ENCODE measurements at places on chromosomes 7 and 10.
A peak's percentile ranks its signal among the peaks of the same experiment; 100 is the strongest.

- DNase-seq = no peak
These were observed 28.5 kb downstream of the DNAJB9 start for GRCh38 chr7:108598153-108598552.

- DNase-seq = no peak
These were observed 109.2 kb downstream of the SND1 start for GRCh38 chr7:127761196-127761595.

GRCh38 chr7:112143136-112143535 is 63.1 kb downstream of the DOCK4 start:
- DNase-seq = no peak

GRCh38 chr10:122338609-122339441 is 35.7 kb upstream of the PLEKHA1 start:
- DNase-seq = no peak

- DNase-seq = no peak
These were observed 217.3 kb downstream of the GPR158 start for GRCh38 chr10:25392132-25392531.

DNA sequence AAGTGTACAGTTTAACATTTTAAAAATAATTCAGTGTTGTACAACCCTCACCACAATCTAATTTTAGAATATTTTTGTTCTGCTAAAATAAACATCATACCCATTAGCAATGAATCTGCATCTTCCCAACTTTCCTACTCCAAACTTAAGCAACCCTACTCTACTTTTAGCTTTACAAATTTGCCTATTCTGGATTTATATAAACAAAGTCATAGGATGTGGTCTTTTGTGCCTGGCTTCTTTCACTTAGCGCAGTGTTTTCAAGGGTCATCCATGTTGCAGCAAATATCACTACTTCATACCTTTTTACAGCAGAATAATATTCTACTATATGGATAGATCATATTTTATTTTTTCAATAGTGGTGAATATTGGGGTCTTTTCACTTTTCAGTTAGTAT is 18.9 kb downstream of the CALML3 start:
- DNase-seq = no peak

DNA sequence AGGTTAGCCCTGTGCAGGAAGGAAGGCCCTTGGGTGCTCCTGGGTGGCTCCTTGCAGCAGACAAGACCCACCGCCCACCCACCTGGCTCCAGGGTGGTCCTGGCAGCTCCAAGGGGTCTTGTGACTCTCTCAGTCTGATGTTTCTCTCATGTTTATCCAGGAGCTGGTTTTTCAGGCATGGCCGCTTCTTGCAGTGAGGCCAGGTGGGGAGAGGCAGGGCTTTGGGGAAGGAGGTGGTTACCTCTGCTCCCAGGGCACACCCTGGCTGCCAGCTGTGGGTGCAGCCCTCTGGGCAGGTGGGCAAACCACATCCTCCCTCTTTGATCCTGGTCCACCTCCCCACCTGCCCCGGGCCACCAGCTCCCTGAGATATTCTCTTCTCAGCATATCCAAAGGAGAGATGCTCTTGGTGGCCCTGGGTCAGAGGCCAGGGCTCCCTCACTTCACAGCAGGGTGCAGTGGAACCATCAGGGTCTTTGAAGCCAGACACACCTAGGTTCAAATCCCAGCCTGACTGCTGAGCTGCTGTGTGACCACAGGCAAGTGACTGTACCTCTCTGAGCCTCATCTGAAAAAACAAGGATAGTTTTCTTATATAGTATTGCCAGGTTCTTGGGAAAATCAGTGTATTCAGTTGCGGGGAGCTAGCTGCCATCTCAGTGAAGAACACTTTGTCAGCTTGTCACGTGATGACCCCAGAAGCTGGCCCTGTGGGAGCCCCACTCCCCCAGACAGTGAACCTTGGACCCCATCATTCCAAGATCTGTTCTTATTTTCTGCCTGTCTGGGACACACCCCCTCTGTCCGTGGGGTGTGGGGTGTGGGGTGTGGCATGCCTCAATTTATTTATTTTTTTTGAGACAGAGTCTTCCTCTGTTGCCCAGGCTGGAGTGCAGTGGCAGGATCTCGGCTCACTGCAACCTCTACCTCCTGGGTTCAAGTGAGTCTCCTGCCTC is 11.5 kb downstream of the GTF2IRD1 start:
- no peak for DNase-seq

- DNase-seq = no peak
These were observed 17.1 kb downstream of the OGDHL start for GRCh38 chr10:49744924-49745605.

GRCh38 chr10:101014966-101015581 is 15.5 kb downstream of the LZTS2 start:
- no peak for DNase-seq

DNA sequence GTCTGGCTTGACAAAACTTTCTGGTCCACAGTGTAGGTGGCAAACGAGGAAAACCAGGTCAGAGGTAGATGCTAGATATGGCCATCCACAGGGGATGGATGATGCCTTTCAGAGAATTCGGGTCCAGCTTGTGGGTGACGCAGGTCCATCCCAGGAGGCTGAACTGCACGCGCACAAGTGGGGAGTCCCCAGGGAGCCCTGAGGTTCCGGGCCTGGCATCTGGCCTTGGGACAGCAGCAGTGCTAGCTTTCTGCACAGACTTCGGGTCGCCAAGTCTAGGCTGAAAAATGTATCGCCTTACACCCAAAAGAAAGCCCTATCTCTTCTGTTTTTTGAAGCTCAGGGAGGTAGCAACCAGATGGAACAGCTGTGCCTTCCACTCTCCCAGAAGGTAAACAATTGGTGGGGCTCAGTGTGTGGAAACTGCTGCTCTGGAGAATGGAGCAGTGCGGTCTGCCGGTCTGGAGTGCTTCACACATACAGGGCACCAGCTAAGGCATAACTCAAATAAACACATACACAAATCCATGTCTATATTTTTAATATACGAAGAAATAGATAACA is 119.3 kb upstream of the ACBD5 start:
- DNase-seq = no peak

- no peak for DNase-seq
These were observed 138.6 kb downstream of the DIP2C start for GRCh38 chr10:550665-551372.

- DNase-seq = no peak
These were observed 91.1 kb upstream of the PDGFA start for GRCh38 chr7:610531-611280.

DNA sequence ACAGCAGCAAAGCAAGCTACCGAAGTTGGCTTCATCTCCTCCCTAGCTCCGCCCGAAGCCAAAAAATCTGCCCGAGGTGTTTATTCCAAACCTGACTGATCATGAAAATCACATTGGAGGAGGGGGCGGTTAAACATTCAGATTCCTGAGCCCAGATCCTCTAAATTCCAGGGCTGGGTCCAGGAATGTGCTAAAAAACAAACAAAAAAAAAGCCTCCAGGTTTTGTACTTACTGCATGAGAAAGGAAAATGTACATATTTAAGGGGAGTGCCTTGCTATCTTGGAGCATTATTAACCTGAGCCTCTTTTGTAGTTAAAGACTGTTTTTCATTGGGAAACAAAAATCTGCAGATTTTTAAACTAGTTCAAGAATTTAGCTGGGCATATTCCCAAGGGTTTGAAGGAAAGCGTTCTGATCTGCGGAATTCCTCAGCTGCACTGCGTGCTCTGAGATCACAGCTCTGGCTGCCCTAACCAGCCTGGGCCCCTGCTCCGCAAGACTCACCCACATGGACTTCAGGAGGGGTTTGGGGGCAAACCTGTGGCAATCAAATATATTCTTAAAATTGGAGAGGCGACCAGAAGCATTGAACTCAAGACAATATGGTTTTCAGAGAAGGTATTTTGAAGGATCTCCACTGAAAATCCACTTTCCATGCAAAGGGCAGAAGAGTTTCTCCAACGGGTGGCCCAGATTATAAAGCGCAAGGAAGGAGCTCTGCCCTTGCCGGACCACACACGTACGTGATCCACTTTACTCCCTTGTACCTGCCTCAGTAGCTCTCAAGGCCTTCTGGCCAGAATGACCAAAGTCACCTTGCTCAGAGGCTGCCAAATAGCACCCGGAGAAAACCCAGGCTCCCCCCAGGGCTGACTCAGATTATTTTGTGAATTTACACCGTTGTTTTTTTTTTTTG is 10.0 kb upstream of the TNS3 start:
- no peak for DNase-seq

GRCh38 chr10:11515596-11516430 is 95.6 kb downstream of the USP6NL start:
- DNase-seq = peak; percentile 34

DNA sequence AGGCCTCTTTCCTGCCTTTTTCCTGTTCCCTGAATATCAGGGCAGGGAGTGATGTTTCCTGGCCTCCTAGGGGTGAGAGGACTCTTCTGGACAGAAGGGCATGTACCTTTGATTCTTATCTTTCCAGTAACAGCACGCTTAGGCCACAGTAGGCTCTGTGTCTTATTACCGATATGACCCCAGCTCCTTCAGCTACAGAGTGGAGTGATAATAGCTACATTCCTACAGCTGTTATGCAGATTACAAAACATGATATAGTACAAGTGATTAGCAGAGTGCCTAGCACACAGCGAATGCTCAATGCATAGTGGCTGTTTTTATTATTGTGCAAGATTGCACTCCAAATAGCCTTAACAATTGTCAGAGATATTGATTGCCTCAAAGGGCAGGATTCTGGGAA is 574.2 kb downstream of the CCSER2 start:
- no peak for DNase-seq

DNA sequence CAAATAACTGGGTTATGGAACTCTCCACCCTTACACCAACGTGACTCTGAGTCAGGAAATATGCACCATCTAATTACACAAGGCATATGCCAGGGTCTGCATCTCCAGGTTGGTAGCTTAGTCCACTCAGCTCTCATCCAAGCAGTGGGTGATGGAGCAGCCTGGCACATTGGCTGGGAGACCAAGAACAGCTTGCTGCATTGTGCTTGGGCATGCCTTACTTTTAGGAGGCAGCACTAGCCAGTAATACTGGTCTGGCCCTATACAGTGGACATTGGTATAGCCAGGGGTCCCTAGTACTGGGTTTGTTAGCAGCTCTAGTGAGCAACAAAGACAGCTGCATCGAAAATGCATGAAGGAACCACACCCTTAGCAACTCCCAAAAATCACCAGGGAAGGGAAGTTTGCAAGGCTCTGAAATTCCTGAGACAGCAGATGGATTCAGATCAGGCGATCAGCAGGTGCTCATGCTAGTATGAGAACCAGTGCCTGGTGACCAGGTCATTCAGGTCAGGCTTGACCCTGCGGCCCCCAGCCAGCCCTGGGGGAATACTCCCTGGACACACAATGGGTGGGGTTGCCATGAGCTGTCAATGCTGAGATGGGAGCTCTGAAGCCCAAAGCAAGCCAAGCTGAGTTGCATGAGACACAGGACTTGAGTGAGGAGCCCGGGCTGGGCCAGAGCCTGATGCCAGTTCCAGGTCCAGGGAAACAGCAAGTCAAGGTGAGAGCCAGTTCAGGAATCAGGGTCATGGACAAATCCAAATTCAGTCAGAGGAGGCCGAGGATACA is 217.9 kb upstream of the ZMIZ1 start:
- DNase-seq = no peak

- peak; percentile 72 for DNase-seq
These were observed 70.6 kb downstream of the NPS start for GRCh38 chr10:127619546-127620325.

GRCh38 chr7:100793806-100794660 is 33.3 kb downstream of the EPHB4 start:
- no peak for DNase-seq

GRCh38 chr7:132865366-132866143 is 216.3 kb downstream of the CHCHD3 start:
- no peak for DNase-seq

- DNase-seq = peak; percentile 0
These were observed 13.4 kb downstream of the HIP1 start for GRCh38 chr7:75725306-75725705.

DNA sequence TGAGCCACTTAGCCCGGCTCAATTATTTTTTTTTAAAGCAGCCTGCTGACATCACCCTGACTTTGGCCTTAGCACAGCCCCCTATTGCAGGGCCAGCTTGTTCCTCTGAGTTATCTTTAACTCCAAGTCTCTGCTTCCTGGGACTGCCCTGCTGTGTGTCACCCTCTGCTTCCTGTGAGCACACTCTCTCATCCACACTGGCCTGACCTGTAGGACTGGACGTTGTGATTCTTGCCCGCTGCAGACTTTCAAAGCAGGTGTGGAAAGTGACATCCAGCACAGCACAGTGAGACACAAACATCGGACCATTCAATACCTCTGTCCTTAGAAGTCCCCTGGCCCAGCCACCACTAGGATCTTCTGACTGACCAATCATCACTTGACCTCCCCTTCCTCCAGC is 26.4 kb upstream of the HSPA12A start:
- DNase-seq = no peak

DNA sequence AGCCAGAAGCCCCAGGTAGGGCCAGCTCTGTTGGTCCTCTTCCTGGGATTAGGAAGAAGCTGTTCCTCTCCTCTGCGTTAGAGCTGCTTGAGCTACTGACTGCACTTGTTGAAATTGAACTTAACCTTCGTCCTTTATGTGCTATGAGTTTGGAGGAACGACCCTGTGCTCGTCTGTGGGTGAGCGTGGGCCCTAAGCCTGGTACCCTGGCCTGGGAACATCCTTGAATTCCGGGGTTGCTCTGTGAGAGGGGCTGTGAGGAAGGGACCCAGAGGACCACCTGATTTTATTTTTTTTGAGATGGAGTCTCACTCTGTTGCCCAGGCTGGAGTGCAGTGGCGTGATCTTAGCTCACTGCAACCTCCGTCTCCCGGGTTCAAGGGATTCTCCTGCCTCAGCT is 447.2 kb upstream of the FOXK1 start:
- no peak for DNase-seq

- no peak for DNase-seq
These were observed 89.4 kb upstream of the MTPN start for GRCh38 chr7:136066304-136067143.

GRCh38 chr10:69239136-69239535 is 19.0 kb downstream of the HKDC1 start:
- peak; percentile 49 for DNase-seq

GRCh38 chr10:78045237-78045636 is 11.6 kb downstream of the RPS24 start:
- no peak for DNase-seq

- no peak for DNase-seq
These were observed 926.0 kb upstream of the C7orf33 start for GRCh38 chr7:147664541-147664940.

DNA sequence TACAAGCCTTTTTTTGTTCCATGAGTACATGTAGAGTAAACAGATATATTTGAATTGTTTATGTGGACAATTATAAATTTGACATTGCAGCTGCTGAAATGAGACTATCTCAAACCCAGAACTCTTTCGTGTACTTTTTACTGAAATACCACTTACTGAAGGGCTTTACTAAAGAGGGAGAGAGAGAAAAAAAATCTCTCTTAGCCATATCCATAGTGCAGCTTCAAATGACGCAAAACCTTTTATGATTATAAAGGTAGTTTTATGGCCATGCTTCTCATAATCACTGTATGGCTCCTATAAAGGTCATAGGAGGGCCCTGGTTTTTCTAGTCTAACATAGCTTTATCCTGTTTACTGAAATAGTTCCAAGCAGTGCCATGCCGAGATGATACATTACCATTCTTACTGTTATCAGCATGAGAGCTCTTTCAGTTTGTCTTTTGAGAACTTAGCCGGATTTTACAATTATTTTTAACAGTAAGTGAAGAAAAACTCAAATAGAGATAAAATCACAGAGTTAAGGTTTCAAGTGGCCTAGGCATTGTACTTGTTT is 35.1 kb downstream of the KCND2 start:
- DNase-seq = no peak

- no peak for DNase-seq
These were observed 42.9 kb upstream of the TRIM24 start for GRCh38 chr7:138417078-138417700.

Data from posterior cingulate gyrus (tissue), 11 donors.